ENCODE measurements at places on chromosomes 6 and 20.

GRCh38 chr6:27505209-27506027, 32.5 kb upstream of the ZNF184 start:
- H3K36me3 ChIP-seq = peaks cover 4% of the 10 kb centered on the region
- peak overlapping the region; percentile 71 for H3K4me3 ChIP-seq
- peak overlapping the region; percentile 83 for H3K27ac ChIP-seq
- peaks cover 17% of the 10 kb centered on the region for H3K4me1 ChIP-seq
- DNase-seq = no peak
- peaks cover 25% of the 10 kb centered on the region for H3K27me3 ChIP-seq

DNA sequence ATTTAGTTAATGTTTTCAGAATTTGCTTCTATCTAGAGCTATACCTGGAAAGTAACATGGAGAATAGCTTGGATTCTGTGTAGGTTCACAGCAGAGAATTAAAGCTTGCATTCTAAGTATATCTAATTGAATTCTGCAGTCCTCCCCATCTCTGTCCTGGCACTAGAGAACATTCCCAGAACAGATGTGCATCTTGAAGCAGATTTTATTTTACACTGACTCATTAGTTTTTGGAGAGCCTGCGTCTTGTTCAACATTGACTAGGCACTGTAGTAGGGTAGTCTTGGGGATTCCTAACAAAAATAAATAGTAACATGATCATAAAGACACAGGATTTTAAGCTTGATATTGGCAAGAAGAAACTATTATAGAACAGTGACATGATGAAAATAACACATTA, 36.2 kb upstream of the BAG2 start:
- H3K27me3 ChIP-seq = no peaks in the 10 kb centered on the region
- H3K36me3 ChIP-seq = peaks cover 19% of the 10 kb centered on the region
- H3K4me3 ChIP-seq = no peak overlapping the region
- no peak overlapping the region for H3K27ac ChIP-seq
- no peaks in the 10 kb centered on the region for H3K4me1 ChIP-seq

- no peak within 1 kb of the TSS for H3K27ac ChIP-seq
- no peaks in the 10 kb centered on the region for H3K27me3 ChIP-seq
- DNase-seq = no peak
- no peak within 1 kb of the TSS for H3K4me3 ChIP-seq
- peaks cover 38% of the 10 kb centered on the region for H3K36me3 ChIP-seq
- H3K4me1 ChIP-seq = peaks cover 29% of the 10 kb centered on the region
Observed at GRCh38 chr6:656460-657252, at the start of gene HUS1B. Gene HUS1B, minus strand, starts transcription at chr6:657100. Its CDS starts 156 bp downstream, at chr6:656944.

DNA sequence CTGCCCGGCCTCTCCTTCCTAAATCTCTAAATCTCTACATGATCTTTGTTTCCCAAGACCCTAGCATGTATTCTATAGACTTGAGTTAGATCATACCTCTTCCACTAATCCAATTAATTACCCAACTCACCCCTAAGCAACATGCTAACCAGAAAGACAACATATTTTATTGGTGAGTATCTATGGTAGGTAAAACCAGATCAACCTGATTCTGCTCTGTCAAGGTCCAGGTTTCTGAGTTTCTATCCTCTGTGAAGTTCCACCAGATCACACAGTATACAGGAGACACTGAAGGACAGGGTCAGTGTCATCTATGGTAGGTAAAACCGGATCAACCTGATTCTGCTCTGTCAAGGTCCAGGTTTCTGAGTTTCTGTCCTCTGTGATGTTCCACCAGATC, 363.2 kb upstream of the MARCKS start:
- DNase-seq = no peak
- no peaks in the 10 kb centered on the region for H3K36me3 ChIP-seq
- H3K4me3 ChIP-seq = no peak overlapping the region
- peaks cover 2% of the 10 kb centered on the region for H3K4me1 ChIP-seq
- H3K27me3 ChIP-seq = no peaks in the 10 kb centered on the region
- H3K27ac ChIP-seq = no peak overlapping the region

GRCh38 chr20:652615-653109, 338 bp downstream of the SRXN1 start:
- H3K4me3 ChIP-seq = peak overlapping the region; percentile 85
- peak overlapping the region; percentile 73 for H3K27ac ChIP-seq
- peaks cover 30% of the 10 kb centered on the region for H3K4me1 ChIP-seq
- DNase-seq = no peak

DNA sequence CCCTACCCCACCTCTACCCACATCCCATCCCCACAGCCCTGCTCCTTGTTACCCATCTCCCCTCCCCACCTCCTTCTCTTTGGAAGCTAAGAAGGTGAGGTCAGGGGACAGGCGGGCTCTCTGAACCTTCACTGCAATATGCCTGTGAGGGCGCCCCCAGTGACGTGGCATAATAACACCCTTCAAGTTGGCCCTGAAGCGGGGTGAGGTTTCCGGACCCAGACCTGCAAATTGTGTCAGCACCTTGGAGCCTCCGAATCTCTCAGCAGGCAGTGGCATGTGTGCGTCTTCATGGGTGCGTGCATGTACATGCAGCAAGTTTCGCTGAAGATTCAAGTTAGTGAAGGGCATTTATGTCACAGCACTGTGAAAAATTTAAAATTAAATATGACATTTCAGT, 114.6 kb downstream of the SOBP start:
- H3K27me3 ChIP-seq = no peaks in the 10 kb centered on the region
- DNase-seq = no peak
- H3K36me3 ChIP-seq = no peaks in the 10 kb centered on the region
- no peak overlapping the region for H3K27ac ChIP-seq
- no peak overlapping the region for H3K4me3 ChIP-seq

- peaks cover 28% of the 10 kb centered on the region for H3K36me3 ChIP-seq
- H3K27me3 ChIP-seq = no peaks in the 10 kb centered on the region
- no peak overlapping the region for H3K27ac ChIP-seq
- no peak overlapping the region for H3K4me3 ChIP-seq
- peaks cover 2% of the 10 kb centered on the region for H3K4me1 ChIP-seq
- no peak for DNase-seq
Observed at GRCh38 chr20:2946988-2947961, 74.0 kb downstream of the PTPRA start.

GRCh38 chr6:119205911-119206618, 127.6 kb upstream of the FAM184A start:
- H3K36me3 ChIP-seq = peaks cover 46% of the 10 kb centered on the region
- H3K4me3 ChIP-seq = no peak overlapping the region
- DNase-seq = peak; percentile 28
- H3K27ac ChIP-seq = no peak overlapping the region
- peaks cover 31% of the 10 kb centered on the region for H3K4me1 ChIP-seq
- H3K27me3 ChIP-seq = no peaks in the 10 kb centered on the region

Data from stimulated activated naive B cell treated with anti-CD40 and anti-IgM and Interleukin-4, amounts not matched to agents 10 μg/mL and 1 μg/mL and 100 μg/mL, for 72 hours (primary cell).